ENCODE measurements at places on chromosomes 7 and 10.

DNA sequence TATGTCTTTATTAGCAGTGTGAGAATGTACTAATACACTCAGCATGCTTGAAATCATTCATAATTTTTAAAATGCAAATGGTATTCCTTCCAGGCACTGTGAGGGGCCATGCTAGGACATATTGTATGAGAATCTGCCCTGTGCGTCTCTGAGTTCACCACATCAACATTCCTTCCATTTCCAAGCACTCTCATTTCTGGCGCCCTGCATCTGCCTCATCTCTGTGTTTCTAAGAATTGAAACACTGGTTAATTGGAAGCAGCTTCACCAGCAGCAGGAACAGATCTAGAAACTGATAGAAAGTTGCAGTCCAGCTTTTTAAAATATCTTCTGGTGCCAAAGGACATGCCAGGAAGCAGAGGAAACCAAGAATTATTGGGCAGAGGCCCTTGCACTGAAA is 555.9 kb upstream of the DPP6 start:
- DNase-seq: no peak

DNA sequence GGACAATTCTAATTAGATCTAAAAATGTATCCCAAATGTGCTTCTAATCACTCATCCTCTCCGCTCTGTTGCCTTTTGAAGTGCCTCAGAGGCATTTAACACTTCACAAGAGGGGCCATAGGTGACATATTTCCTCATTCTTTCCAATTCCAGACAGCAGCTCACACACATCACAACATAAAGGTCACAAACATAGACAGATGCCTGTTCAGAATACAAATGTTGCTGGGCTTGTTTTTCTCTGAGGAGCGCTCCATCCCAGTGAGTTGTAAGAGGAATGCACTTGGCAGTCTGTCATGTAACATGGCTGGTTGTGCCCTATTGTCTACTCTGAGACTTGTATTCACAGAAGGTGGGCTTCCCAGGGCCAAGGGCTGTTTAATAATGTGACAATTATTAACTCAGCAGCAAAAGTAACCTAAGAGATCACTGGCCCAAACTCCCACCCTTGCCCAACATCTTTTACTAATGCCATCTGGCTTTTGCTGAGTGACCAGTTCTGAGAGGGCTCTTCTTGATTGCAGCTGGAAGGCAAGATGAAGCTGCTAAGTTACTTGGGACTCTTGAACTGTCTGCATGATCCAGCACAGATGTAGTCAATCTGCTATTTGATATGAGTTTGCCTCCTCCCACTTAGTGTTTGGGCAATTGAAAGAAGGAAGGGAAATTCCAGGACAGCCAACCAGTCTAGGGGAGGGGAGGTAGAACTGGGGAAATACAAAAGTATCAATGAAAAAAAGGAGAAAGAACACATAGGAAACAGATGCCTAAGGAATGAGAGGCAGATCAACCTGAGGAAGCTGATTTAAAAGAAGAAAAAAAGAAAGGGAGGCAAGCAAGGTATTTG is 13.6 kb downstream of the PON2 start:
- no peak for DNase-seq

DNA sequence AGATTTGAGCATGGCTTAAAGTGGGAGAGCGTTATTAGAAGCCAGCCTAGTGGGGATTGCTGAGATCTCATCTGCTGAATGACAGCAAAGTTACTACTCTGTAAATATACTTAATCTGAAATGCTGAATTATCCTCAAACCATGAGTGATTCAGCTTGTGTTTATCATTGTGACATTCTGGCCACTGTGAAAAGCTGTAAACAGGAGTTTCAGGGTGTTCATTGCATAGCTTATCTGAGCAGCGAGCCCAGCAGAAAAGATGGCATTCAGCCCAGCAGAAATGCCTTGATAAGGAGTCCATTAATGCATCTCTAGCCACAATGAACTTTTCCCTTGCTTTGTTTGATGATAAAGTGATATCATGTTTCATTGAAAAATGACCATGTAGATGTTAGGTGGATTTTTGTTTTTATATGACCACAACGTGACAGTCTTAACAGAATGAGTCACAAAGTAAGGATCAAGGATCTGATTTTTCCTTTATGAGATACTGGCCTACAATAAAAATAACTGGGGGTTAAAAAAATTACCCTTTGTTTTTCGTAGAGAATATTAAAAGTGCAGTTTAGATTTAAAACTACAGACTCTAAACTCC is 7.8 kb downstream of the TES start:
- no peak for DNase-seq

- no peak for DNase-seq
Observed at GRCh38 chr7:108370616-108371015, 85.6 kb downstream of the NRCAM start.

DNA sequence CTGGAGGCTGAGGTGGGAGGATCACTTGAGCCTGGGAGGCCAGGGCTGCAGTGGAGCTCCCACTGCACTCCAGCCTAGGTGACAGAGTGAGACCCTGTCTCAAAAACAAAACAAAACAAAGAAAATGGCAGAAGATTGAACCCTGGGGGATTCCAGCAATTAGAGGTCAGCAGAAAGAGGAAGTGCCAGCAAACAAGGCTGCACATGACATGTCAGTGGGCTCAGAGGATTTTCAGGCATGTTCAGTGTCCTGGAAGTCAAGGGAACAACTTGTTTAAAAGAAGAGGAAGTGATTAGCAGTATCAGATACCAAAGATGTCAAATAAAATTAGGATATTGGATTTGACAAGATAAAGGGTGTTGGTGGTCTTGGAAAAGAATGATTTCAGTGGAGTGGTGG is 32.3 kb downstream of the RAB18 start:
- DNase-seq: no peak

DNA sequence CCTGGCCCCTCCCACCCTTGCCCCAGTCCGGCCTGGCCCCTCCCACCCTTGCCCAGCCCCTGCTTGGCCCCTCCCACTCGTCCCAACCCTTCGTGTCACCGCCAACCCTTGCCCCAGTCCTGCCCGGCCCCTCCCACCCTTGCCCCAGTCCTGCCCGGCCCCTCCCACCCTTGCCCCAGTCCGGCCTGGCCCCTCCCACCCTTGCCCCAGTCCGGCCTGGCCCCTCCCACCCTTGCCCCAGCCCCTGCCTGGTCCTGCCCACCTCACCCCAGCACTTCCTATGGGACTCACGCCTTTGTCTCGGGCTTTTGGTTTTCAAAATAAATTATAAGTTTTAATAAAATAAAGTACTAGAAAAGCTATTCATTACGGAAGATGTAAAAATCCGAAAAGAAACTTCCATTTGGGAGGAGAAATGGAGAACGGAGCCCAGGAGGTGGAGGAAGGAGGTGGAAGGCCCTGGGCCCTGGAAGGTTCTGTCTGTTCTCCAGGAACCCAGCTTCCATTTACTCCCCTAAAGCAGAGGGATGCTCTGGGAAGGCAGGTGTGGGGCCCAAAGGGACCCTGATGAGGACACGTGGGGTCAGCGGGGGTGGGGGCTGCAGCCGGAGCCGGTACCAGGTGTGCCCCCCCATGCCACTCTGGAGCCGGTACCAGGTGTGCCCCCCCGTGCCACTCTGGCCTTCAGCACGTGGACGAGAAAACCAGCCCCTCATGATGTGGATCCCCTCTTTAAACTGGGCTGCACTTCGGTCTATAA is 52.2 kb downstream of the PWWP2B start:
- no peak for DNase-seq

DNA sequence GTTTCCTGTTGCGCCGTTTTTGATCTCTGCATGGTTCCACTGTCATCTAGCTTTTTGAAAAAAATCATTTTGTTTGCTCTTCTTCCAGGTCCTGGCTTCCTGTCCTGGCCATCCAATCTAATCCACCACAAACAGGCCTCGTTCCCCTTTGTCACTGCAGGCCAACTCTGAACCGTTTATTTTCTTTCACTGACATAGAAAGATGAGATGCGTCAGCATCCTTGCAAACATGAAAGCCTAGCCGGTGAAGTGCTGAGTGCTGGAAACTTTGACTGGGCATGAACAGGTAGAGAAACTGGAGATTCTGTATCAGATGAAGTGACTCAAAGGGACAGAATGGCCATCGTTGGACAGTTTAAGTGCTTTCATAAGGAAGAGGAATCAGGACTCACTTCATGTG is 1247.8 kb downstream of the TYW1 start:
- DNase-seq: no peak

GRCh38 chr10:28711041-28711440 is 33.7 kb downstream of the BAMBI start:
- DNase-seq: no peak

DNA sequence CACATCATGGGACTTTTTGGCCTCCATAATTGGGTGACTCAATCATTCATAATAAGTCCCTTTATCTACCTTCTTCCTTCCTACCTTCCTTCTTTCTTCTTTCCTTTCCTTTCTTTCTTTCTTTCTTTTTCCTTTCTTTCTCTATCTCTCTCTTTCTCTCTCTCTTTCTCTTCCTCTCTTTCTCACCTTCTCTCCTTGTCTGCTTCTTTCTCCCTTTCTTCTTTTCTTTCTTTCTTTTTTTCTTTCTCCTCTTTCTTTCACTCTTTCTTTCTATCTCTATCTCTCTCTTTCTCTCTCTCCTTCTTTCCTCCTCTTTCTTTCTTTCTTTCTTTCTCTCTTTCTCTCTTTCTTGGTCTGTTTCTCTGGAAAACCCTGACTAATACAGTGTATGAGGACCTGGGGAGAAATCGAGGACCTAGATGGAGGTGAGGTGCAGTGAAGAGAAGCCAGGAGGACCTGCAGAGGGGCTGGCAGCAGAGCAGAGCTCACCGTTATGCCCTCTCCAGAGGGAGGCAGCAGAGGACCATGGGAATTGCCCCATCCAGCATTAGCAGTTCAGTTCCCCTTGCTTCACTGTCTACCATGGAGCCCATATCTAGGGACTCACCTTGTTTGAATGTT is 52.7 kb upstream of the BTRC start:
- no peak for DNase-seq

GRCh38 chr7:97430006-97430405 is 301.9 kb upstream of the TAC1 start:
- DNase-seq: no peak

GRCh38 chr10:75708060-75708459 is 276.6 kb downstream of the LRMDA start:
- no peak for DNase-seq

DNA sequence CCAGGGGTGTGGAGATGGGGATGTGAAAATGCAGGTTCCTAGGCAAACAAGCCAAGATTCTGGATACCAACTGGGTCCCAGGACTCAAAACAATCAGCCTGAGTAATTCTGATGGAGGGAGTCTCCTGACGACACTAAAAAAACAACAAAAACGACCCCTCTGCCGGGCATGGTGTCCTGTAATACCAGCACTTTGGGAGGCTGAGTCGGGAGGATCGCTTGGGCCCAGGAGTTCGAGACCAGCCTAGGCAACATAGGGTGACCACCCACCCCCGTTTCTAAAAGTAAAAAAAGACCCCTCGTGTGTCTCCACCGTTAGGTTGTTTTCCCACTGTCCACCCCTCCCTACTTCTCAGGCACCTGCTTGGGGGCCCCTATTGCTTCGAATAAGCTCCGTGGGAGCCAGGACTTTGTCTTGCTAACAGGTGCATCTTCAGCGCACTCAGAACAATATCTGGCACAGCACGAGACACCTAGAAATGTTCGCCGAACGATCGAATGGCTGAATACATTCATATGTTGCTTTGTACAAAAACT is 743 bp upstream of the NRF1 start:
- DNase-seq: no peak

GRCh38 chr7:81469153-81469868 is 300.5 kb downstream of the HGF start:
- DNase-seq: no peak

DNA sequence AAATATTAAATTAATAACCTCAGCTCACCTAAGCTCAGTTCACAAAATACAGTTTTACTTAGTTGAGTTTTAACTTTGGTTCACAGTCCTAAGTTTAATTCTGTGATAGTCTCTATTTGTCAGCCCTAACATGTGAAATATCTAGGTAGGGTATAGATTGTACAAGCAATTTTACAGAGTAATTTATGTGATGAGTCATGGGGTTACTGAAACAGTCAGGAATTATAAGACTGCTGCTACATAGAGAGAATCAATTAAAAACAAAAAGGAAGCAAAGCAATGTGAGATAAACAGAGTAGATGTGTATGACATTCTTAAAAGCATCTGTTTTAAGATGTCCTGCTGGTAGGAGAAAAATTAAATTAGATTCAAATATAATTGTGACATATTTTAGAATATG is 1018.2 kb upstream of the KCND2 start:
- no peak for DNase-seq

DNA sequence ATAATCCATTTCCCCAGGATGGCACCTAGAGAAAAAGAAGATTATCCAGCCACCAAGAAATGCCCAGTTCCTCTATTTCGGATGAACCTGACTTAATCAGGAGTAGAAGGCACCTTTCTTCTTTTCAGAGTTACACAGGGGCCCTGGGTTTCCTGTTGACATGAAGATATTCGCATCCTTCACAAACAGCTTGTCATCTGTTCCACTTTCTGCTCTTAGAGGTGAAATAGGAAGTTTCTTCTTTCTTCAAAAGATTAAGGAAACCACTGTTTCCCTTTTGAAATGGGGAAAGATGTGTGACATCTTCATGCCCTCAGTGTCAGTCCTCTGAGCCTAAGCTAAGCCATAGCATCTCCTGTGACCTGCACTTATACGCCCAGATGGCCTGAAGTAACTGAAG is 39.1 kb upstream of the RAB18 start:
- DNase-seq: no peak

DNA sequence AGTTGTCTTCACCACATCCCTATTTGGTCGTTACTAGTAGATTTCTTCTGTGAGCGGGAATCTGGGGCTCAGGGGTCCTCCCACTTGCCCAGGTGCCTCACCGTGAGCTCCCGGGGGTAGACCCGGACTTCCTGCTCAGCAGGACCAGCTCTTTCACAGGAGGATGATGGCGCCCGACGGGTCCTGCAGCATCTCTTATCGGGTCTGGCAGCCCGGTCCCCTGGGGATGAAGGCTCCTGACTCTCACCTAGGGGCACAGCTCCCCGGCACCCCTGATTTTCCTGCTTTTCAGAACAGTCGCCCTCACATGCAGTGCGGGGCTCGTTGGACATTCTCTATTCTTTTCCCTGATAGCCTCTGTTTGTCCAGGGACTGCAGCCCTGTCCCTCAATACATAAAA is 33.0 kb upstream of the SHH start:
- no peak for DNase-seq

- no peak for DNase-seq
Observed at GRCh38 chr7:155543011-155543876, 3.1 kb downstream of the CNPY1 start.

DNA sequence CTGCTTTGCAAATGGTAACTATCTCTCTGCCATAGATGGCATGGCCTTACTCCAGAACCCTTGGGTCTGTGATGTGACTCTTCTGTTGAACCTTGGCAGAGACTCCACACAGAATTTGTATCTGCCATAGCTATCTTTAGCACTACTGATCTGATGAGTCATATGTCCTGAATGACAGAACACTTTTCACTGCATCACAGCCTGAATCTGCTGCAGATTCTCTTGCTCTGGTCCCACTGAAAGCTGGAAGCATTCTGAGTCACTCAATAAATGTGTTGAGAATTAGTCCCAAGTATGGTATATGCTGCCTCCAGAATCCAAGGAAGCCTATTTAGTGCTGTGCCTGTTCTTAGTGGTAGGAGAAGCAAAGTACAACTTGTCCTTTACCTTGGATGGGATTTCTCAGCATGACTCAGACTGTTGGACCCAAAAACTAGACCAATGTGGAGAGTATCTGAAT is 39.5 kb upstream of the ANKRD1 start:
- DNase-seq: no peak

GRCh38 chr10:91164520-91165065 is 55.9 kb upstream of the PCGF5 start:
- no peak for DNase-seq

- DNase-seq: no peak
Observed at GRCh38 chr7:27910326-27910725, 170.4 kb downstream of the TAX1BP1 start.
